Cortex of kidney (tissue), 1 donor: ENCODE measurements at places on chromosomes 13 and 19.

DNA sequence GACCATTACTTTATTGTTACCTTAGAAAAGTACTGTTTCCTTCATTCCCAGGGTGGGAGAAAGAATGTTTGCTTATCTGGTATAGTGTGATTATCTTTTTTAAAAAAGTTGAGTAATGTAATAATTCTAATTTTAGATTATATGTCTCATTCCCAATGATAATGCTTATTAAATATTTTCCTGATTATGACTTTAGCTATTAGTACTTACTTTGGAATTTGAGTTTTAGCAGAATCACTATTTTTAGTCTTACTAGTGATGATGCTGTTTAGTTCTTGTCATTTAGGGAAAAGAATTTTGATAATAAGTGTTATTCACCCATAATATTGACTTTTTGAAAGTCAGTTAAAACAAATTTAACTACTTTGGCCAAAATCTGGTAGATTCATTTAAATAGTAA, 95.2 kb downstream of the FRY start:
- no peak for DNase-seq

DNA sequence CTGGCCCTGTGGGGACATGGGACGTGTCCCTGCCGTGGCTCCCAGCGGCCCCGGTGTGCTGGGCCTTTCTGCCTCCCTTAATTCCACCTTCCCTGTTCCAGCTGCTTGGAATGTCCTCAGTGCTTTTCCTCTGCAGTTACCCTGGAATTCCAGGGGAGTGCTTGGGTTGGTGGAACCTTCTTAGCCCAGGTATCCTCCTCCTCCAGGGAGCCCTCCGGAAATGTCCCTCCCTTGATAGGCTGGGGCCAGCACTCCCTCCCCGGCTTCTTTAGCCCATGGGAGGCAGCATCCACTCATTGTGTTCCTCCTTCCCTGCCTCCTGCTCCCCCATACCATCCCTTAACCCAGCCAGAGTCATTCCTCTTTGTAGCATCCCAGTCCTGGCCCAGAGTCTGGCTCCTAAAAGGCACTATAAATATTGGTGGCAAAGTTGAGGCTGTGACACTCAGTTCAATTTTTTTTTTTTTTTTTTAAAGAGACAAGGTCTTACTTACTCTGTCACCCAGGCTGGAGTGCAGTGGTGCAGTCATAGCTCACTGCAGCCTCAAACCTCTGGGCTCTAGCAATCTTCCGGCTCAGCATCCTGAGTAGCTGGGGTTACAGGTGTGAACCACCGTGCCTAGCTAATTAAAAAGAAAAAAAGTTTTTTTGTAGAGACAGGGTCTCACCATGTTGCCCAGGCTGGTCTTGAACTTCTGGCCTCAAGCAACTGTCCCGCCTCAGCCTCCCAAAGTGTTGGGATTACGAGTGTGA, 13.7 kb upstream of the SLC7A10 start:
- DNase-seq = no peak

DNA sequence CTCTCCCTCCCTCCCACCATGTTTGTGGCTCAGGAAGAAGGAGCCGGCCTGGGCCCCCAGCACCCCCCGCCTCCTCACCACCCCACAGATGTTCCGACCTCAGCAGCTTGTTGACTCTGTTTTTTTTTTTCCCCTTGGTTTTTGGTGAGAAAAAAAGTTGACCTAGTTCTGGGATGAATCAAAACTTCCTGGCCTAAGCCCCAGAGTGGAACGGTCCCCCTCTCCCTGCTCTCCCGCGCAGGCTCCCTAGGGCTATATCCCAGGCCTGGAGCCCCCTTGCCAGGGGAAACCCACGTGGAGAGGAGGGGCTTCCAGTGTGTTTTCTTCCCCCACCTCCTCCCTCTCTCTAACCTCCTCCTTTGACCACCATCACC, 4.0 kb downstream of the COL5A3 start:
- no peak for DNase-seq

DNA sequence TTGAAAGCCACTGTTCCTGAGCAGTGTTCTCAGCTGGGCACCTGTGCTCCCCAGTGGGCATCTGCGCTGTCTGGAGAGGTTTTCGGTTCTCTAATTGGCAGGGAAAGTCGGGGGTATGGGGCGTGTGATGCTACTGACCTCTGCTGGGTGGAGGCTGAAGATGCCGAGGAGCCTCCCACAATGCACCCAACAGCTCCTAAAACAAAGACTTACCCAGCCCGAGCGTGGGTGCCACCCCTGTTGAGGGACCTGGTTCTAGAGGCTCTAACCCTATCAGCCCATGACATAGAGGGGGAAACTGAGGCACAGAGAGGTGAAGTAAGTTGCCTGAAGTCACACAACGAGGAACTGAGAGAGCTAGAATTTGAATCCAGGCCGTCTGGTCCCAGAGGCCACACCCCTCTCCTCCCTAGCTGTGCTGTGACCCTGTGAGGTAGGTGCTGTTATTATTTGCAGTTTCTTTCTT, 2.3 kb downstream of the SPACA4 start:
- DNase-seq = no peak

GRCh38 chr13:32838945-32839344, 177.3 kb upstream of the KL start:
- DNase-seq = no peak

DNA sequence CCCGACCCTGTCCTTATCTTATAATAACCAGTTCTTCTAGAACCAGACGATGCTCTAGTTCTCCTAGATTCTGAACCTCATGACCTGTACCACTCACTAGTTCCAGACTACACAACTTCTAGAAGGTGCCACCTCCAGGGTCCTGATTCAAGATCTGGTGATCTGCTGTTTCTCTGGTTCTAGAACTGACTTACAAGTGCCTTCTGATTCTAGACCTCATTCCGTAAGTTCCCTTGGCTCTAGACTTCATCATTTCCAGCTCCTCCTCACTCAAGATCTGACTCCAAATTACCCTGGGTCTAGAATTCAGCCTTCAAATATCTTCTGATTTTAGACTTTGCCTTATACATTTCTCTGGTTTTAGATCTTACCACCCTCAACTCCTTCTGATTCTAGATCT, 5.0 kb upstream of the PPP5C start:
- no peak for DNase-seq
